CD4-positive, alpha-beta T cell (primary cell): ENCODE measurements at places on chromosomes 3 and 15.

DNA sequence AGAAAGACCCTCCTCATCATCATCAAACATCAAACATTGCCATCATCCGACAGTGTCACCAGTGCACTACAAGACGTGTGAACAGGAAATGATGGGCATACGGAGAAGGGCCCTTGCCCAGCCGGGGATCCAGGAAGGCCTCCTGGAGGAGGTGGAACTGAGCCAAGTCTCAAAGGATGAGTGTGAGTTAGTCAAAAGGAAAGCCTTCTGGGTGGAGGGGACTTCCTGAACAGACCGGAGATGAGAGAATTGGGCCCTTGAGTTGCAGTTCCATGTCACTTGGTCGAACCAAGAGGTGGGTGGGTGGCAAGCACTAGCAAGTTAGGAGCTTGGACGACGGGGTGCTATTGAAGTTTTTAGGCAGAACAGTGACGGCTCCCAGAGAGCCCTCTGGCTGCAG is 8.5 kb downstream of the SEMA4B start:
- DNase-seq, result no peak

- no peak for DNase-seq
Observed at GRCh38 chr15:73986776-73987056, 5.4 kb downstream of the STOML1 start.

DNA sequence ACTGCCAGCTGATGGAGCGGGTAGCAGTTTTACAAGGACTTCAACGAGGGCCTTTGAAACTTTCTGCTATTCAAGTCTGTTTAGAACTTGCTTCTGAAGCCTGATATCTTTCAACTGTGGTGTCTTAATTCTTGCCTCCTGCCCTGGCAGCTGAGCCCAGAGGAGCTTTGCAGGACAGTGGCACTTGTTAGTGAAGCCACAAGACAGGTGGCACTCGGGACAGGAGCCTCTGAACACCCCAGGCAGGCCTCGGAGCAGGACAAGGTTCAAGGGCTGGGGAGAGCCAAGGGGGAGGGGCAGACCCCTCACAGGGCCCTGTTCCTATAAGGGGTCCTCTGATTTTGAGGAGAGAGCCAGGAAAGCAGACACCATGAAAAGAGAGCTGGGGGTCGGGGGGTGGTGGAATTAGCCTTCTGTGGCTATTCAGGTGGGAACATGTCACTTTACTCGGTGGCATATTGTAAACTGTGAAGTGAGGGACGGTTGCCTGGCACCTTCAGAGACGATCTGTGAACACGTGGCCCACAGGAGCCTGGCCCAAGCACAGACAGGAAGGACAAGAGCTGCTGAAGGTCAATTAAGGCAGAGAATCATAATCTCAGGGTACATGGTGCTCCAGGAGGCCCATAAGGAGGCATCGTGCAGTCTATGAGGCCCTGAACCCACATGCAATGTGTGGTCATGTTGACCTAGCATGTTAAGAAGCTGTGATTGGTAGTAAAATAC is 30.1 kb upstream of the KY start:
- no peak for DNase-seq

DNA sequence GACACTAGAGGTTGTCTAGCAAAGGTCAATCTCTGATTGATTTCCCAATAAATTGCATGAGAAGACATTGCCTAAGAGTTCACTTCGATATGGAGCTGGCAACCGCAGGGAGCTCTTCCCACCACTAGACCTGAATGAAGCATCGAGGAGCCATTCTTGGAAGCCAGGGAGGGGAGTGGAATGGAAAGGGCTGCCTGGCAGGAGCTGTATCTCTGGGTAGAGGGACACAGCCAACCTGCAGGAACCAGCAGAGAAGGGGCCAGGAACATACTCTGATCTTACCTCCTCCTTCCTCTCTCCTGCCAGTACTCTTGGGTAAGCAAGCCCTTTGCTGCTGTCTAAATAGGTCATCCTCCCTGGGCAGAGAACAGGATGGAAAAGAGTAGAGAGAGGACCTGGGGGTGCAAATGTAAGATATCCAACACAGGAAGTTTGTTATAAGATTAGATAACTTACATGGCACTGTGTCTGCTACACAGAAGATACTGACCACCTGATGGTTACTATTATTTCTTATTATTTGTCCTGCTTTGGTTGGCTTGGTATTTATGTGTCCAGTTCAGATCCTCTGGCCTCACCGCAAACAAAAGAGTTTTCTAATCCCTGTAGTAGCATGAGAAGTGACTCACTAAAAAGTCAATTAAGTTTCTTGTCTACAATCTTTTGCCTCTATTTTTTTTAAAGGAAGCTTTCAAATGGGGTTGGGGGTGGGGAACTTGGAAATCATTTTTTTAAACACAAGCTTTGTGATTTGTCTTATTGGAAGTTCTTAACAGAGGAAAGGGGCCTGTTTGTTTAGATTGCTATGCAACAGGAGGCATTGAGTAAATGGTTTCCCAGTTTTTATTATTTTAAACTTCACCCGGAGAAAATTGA is 156.7 kb upstream of the TSC22D2 start:
- no peak for DNase-seq

GRCh38 chr15:46222826-46223225 is 588.0 kb downstream of the SQOR start:
- DNase-seq, result no peak

DNA sequence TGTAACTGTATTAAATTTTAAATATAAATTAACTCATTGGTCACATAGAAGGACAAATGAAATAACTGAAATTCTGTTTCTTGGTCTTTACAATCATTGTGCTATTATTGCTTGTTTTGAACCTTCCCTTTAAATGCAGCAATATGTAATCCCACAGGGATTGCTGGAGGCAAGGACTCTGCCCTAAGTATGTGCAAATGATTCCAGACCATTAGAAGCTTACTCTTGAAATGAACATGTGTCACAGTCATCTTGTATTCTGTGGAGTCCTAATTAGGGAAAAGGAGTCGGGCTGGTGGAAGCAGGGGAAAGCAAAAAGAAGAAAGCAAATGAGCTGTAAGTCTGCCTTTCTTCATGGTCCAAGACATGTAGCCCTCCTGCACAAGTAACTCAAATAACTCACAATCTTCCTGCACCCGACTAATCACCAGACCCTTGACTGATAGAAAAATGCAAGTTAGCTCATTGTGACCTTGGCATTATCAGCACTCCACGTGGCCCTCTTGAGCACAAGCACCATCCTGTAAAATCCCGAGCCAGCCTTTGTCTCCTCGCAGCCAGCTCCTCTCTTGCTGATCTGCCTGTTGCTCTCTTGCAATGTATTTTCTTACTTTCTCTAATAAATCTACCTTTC is 2.3 kb upstream of the TMPRSS7 start:
- DNase-seq, result no peak

- no peak for DNase-seq
Observed at GRCh38 chr3:113183748-113184661, 27.4 kb upstream of the BOC start.

- no peak for DNase-seq
Observed at GRCh38 chr3:62241279-62241678, 132.1 kb downstream of the FEZF2 start.

DNA sequence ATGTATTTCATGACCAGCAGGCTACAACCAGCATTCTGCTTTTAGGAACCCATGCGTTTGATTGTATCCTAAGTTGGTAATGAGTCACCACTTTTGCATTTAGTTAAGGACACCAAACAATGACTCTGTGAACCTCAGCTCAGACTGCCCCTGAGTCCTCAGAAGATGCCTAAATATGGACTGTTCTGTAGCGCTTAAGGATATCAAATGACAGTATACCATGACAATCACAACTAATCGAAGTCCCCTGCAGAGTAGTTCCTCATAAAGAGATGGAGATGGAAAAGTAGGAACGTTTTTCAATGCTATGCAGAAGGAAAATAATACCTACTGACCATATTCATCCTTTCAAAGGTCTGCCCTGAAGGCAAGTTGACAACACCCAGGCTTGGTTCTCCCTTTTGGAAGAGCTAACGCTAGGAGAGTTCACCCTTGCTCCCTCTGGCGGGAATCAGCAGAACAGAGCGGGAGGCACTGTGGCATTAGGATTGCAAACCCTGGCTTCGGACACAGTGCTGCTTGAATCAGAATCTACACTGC is 508.6 kb downstream of the FHIT start:
- no peak for DNase-seq

- no peak for DNase-seq
Observed at GRCh38 chr15:95018888-95019545, 787.7 kb downstream of the MCTP2 start.

- no peak for DNase-seq
Observed at GRCh38 chr3:138348754-138349739, 668 bp downstream of the MRAS start.

DNA sequence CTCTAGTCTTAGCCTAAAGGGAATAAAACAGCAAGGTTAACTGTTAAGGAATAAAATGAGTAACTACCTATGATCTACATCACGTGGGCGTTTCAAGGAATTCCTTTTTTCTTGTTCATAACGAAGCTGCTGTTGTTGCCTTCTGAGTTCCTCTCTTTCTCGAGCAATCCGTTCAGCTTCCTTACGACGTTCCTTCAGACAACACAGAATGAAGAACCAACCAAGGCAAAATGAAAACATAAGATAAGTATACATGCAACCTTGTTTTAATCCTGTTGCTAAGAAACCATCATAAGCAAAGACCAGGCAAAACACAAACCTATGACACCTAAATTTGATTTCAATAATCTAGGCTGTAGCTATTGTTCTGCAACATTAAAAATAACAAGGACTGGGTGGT is 44.1 kb downstream of the SLTM start:
- no peak for DNase-seq

- DNase-seq, result no peak
Observed at GRCh38 chr3:143989461-143989860, 17.8 kb downstream of the DIPK2A start.

GRCh38 chr3:147651107-147651778 is 242.1 kb downstream of the ZIC1 start:
- DNase-seq, result no peak

GRCh38 chr3:31903686-31904431 is 77.2 kb downstream of the OSBPL10 start:
- no peak for DNase-seq

DNA sequence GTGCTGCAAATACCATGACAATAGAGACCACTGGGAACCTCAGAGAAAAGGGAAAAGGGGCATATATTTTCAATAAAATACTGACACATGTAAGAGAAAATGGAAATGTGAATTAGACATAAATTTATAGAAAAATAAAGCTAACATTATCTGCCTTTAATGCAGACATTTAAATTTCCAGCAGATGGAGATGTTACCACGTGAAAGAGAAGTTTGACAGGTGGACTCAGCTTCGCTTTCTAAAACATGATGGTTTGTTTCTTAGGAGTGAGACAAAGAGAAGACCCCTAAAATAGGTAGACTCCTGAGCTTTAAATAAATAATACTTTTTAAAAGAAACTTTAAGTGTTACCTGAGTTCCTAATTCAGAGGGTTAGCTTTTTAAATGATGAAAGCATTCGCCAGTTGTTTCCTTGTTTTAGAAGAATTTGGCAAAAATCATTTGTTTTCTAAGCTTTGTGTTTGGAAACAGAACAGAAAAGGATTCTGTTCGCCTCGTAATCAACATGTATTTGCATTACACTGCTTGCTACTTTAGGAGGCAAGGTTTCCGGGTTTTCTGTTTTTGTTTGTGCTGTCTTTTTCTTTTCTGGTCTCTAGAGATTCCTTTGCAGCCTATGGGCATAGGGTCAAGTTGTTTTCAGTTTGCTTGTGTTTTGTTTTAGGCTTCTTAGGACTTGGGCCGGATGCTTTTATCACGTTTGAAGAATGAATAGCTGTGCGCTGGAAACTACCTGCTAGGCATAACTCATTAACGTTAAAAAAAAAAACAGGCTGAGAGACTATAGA is 271.4 kb downstream of the THSD4 start:
- no peak for DNase-seq

GRCh38 chr15:70270752-70271111 is 173.0 kb upstream of the TLE3 start:
- no peak for DNase-seq

DNA sequence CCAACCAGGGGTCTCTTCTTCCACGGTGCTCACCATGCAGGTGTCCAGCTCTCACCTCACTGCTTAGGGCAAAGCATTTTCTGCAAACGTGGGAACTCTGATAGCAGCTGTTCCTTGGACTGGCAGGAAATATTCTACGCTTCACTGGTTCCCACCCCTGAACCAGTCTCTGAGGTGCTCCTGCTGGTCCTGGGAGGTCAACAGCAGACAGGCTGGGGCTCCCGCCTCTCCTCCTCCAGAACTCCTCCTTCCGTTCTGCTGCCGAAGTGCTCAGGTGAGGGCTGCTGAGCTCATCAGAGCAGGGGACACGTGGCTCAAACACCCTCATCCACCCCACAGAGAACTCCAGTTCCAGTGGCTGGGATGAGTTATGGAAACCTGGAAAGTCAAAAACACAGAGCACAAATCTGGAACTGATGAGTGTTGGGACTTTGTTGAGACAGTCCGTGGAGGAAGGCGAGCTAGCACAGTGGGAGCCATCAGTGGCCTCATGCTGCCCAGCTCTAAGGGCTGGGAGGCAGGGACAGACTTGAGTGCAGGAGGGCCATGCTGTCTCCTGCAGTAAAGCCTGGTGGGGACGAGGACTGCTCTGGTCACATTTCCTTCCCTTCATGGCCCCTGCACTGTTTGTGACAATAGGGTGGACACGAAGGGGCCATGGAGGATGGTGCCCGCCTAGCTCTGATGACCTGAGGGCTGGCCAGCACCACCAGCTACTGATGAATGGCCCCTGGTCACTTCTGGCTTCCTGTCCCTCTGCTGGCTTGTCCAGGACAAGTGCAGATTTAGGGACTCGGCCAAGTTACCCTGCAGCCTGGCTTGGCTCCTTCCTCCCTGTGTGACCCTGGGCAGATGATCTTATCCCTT is 137.8 kb downstream of the KLF13 start:
- DNase-seq, result no peak

- no peak for DNase-seq
Observed at GRCh38 chr15:80401456-80401855, 2.7 kb upstream of the ARNT2 start.

- no peak for DNase-seq
Observed at GRCh38 chr3:115659253-115660220, 36.2 kb downstream of the GAP43 start.

GRCh38 chr15:77024273-77025082 is 29.6 kb downstream of the PSTPIP1 start:
- peak; percentile 58 for DNase-seq

DNA sequence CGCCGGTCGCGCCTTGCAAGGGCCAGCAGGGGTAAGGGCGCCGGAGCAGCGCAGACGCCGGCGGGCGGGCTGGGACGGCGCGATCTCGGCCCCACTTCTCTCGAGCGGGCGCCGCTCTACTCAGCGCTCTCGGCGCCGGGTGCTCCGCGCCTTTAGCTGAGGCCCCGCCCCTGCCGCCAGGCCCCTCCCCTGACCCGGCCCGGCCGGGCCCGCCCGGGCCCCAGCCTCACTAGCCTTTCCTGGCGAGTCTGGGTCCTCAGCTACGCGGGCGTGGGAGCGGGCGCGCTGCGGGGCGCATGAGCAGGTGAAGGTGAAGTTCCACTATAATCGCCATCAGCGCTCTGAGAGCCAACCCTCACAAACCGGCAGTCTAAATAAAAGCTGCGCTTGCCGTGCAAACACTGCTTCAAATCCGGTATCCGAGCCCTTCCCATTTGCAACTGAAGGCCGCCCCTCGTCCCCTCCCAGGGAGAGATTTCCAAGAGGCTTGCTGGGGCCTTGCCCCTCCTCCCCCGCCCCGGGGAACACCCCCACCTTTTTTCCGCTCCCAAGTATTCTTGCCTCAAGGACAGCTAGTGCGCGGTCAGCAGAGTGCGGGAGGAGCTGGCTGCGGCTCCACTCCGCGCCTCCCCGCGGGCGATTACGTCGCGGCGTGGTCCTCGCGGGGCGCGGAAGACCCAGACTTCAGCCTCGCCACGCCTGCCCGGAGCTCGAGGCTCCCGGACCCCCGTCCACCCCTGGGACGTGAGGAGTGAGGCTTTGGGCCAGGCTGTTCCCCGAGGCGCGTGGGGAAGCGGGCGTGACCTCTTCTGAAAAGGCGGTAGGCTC is at the start of gene RPP25:
RPP25 (minus strand) TSS at position 125 of the 828 bp plus-strand sequence. CDS start 189 bp downstream, outside the sequence.
- peak; percentile 46 for DNase-seq

- no peak for DNase-seq
Observed at GRCh38 chr3:115194476-115194875, 47.4 kb upstream of the ZBTB20 start.
